AG08395 (cell line): ENCODE measurements at places on chromosomes 16 and 17.

DNA sequence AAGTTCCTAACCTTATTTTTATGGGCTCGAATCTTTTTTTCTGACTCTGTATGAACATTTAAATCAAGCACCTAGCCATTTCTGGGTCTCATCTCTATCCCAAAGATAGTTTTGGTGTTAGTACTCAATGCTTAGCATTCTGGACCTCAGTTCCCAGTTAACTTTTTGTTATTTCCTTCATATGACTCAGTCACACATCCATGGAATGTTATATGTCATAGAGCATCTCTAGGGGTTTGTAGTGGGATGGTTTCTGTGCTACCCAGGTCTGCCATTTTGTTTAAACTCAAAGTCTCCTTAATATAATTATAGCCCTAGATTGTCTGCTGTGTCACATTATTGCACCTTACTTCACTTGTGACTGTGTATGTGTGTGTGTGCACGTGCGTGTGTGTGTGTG, 90.1 kb downstream of the EFCAB13 start:
- DNase-seq, result peak; percentile 13

DNA sequence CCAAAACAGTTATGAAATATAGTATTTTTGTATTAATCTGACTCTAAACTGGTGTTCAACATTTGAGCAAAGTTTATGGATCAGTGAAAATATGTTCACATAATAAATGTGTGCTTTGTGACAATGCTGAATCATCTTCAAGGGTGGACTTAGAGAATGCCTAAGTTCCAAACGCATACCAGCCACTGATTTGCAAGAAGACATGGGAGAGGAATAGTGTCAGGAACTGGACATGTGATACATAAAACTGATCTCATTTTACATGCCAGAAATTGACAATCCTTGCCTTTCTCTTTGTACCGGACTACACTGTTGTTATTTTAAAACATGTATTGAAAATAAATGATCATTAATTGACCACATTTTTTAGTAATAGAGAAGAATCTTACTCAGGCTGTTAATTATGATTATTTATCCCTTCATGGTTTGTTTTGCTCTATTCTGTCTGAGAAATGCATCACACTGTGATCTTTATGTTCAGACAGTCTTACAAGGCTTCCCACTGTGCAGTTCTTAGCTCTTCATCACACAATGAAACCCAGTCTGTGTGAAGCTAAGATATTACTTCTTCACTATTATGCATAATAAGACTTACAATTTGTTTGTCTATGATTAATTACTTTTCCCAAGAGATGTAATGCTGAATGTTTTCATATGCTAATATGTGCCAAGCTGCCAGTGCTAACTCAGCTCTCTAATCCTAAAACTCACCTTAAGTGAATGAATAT, 1180.6 kb upstream of the CDH8 start:
- no peak for DNase-seq

DNA sequence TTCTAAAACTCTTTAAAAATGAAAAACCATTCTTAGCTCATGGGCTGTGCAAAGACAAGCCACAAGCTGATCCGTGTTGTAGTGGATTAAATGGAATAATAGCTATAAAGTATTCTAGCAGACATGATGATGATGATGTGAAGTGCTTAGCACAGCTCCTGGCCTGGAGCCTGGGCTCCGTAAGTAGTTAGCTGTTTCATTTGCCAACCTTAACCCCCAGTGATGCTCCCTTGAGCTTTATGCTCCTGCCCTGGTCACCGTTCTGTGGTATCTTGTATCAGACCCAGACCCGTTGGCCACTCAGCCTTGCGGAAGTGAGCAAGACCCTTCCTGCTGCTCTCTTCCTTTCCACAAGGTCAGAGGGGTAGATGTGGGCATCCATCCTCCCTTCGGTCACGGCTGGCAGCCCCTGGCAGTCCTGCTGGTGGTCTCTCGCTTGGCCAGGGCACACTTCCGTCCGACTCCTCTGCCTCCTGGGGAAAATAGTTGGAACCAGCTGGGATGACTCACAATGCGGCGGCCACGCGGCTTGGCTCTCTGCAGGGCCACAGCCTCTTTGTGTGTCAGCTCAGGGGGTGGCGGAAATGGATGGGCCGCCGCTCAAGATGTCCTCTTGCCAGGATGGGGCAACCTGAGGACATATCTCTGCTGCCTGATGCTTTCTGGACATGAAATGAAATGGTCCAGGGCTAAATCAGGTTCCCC, 79.1 kb downstream of the GPR139 start:
- no peak for DNase-seq

GRCh38 chr17:75152922-75153779, 1.2 kb downstream of the JPT1 start:
- peak; percentile 29 for DNase-seq

- no peak for DNase-seq
Observed at GRCh38 chr16:23356941-23357340, 54.8 kb downstream of the SCNN1B start.

DNA sequence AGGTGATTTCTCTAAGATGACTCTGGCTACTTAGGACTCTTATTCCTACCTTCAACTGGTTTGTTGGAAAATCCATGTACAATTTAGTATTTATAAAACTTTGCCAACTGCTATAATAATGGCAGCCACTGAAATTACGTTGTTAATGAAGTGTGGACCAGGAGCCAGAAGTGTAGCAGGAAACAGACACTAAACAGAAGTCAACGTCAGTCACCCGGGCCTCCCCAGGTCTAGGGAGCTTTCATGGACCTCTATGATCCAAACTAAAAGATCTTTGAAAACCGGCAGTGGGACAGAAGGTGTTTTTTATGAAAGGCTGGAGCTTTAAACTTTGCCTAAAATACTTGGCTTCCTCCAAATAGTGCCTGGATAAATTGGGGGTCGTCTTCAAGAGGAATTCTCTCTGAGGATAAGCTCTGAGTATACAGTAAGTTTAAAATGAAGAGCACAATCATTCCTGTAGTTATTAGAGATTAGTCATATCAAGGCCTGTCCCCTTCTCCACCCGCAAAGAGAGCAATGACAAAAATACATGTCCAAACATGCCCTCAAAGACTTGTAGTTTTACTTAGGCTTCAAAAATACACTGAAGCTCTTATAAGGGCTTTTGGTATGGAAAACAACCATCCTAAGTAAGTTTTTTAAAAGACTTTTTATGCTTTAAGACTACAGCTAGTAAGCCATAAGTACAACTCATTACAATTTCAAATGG, 34.6 kb downstream of the DCUN1D3 start:
- peak; percentile 50 for DNase-seq

DNA sequence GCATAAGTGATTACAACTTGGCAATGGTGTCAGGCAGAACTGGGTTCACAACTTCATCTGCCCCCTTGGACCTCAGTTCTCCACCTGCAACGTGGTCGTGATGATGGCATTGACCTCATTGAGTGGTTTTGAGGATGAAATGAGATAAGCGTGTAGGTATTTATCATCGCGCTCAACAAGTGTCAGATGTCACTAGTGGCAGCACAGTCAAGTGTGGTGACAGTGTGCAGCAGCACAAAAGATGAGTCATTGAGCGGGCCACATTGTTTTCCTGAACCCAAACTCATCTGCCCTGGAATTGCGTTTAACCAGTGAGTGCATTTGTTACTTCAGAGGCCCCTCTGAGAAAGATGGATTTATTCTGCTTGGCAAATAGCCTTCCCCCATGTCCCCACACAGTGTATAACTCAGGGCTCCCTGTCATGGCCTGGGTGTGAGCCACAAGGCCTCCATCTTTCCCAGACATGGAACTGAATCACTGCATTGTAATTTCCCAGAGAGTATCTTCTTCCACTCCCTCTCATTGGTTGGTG, 20.9 kb downstream of the IRX3 start:
- DNase-seq, result peak; percentile 22

- peak; percentile 88 for DNase-seq
Observed at GRCh38 chr16:67155295-67156142, 4.2 kb downstream of the TRADD start.

- no peak for DNase-seq
Observed at GRCh38 chr17:35918665-35919064, 11.9 kb downstream of the RDM1 start.

GRCh38 chr16:64468515-64469090, 653.3 kb downstream of the CDH11 start:
- DNase-seq, result no peak

DNA sequence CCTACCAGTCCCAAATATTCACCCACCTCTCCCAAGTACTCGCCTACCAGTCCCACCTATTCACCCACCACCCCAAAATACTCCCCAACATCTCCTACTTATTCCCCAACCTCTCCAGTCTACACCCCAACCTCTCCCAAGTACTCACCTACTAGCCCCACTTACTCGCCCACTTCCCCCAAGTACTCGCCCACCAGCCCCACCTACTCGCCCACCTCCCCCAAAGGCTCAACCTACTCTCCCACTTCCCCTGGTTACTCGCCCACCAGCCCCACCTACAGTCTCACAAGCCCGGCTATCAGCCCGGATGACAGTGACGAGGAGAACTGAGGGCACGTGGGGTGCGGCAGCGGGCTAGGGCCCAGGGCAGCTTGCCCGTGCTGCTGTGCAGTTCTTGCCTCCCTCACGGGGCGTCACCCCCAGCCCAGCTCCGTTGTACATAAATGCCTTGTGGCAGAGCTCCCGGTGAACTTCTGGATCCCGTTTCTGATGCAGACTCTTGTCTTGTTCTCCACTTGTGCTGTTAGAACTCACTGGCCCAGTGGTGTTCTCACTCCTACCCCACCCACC, 29.8 kb downstream of the POLR2A start:
- DNase-seq, result no peak

DNA sequence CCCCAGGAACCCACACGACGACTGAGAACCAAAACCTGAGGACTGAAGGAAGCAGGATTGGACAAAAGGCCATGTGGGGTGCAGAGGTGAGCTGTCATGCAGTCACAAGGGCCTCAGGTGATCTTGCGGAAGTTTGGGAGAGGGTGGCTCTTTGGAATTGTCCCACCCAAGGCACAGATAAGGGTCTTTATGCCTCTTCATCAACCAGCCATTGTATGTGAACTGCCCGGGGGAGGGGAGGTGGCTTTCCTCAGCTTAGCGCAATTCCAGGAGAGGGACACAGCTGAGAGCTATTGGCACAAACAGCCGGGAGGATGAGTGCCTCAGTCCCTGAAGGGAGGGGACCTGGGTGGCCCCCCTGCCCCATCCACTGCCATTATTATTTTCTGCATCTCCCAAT, 55.1 kb upstream of the PHOSPHO1 start:
- DNase-seq, result no peak

GRCh38 chr17:15928286-15928785, 16.6 kb upstream of the ADORA2B start:
- DNase-seq, result no peak

DNA sequence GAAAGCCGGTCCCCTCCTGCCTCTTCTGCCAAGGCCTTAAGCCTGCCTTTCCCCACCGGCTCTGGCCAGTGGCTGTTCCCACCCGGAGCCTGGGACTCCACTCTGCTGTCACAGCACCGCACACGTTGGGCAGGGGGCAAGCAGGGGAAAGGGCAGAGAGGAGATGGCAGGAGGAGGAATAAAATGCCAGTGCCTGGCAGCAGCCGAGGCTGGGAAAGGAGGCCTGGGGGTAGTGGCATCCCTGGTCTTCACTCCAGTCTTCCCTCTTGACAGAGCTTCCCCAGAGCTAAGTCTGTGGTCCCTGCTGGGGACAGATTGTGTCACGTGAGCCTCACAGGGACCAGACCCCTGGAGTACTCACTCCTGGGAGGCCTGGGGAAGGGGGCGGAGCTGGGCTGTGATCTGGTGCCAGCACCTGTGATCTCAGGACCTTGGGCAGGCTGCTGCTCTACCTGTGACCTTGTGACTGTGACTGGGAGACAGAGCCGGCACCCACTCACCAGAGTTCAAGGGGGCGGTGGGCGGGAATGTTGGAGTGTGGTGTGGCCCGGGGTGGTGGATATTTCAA, 97.2 kb upstream of the GSE1 start:
- no peak for DNase-seq

- DNase-seq, result no peak
Observed at GRCh38 chr17:34379868-34380267, 16.8 kb upstream of the CCL1 start.

GRCh38 chr16:24853169-24853824, 7.5 kb downstream of the SLC5A11 start:
- no peak for DNase-seq

GRCh38 chr16:84898447-84898846, 78.7 kb downstream of the CRISPLD2 start:
- no peak for DNase-seq

GRCh38 chr16:6548507-6548906, 784.1 kb upstream of the RBFOX1 start:
- no peak for DNase-seq

DNA sequence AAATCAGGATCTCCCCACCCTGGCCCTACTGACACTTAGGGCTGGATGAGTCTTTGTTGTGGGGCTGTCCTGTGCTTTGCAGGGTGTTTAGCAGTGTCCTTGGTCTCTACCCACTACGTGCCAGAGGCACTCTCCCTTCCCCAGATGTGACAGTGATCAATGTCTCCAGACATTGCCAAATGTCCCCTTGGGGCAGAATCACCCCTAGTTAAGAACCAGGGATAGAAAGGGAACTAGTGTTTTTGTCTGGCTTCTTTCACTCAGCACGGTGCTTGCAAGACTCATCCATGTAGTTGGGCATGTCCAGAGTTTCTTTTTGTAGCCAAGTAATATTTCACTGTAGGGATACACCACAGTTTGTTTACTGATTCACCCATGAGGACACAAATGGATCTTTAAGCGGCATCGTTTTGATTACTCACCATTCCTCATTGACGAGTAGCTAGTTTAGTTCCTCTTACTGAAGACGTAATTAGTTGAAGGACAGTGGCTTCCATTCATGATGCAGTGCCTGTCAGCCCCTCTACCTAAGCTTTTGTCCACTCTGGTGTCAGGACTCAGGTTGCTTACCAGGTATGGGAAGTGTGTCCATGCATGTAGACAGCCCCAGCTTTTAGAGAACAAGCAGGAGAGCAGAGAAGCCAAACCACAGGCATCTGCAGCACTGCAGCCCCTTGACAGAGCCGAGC, 26.0 kb upstream of the ITGB4 start:
- peak; percentile 65 for DNase-seq
